ENCODE measurements at places on chromosomes 3 and 15. TPM values are rescaled to one million over a fixed set of nuclear protein-coding genes. Genes with fewer than 3 reads are reported as not detected.

The SLC2A2 gene
- total RNA-seq = not detected

The C15orf62 gene
- 0.72 TPM for total RNA-seq

- DNase-seq = no peak
These were observed 94.8 kb upstream of the FEZF2 start for GRCh38 chr3:62467966-62468722.

The CSPG5 gene
- total RNA-seq = 3.3 TPM

The C3orf80 gene
- 0.41 TPM for total RNA-seq

The TASOR gene
- total RNA-seq = 45.5 TPM

- DNase-seq = no peak
These were observed 40.5 kb downstream of the NGRN start for GRCh38 chr15:90305932-90306331.

- DNase-seq = no peak
These were observed 92.8 kb upstream of the MITF start for GRCh38 chr3:69646287-69647067.

The CCR1 gene
- not detected for total RNA-seq

The RPL22L1 gene
- 169 TPM for total RNA-seq

GRCh38 chr15:91555312-91555711 is 298.2 kb upstream of the SLCO3A1 start:
- peak; percentile 30 for DNase-seq

- DNase-seq = no peak
These were observed 22.6 kb downstream of the CYP8B1 start for GRCh38 chr3:42853056-42853455.

DNA sequence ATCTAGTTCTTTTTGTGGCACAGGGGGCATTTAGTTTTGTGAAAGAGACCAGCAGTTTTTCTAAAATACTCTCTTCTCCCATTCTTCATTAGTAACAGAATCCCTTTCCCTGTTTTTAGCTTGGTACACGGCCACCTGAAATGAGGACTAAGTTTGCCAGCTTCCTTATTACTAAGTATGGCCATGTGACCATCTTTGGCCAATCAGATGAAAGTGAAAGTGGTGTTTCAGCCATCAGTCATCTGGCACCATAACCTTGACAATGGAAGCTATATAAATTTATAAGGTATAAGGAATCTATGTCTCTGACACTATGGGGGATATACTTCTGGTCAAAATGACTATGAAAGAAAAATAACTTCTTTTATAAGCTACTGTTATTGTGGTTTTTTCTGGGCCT is 570.4 kb downstream of the AGBL1 start:
- DNase-seq = no peak

- DNase-seq = no peak
These were observed 1.3 kb downstream of the CTNNB1 start for GRCh38 chr3:41200669-41201021.

DNA sequence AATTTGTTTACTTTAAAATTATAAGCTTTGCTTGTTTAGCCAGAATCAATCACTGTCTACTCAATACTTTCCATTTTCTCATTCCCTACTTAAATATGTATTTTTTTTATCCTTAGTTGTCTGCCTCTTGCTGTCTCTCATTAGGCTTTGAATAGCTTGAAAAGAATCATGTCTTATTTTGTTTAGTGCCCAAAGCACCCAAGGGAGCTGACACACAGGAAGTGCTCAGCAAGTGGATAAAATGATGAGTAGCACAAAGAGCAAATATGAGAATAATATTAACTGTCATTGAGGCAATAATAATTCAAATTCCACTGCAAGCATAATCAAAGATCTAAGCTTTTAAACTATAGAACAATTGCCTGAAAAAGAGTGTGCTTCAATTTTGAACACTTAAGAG is 19.0 kb upstream of the IL1RAP start:
- DNase-seq = no peak

- no peak for DNase-seq
These were observed 39.1 kb upstream of the TM4SF19 start for GRCh38 chr3:196377321-196377720.

GRCh38 chr15:79922512-79923078 is 25.8 kb upstream of the MTHFS start:
- no peak for DNase-seq

DNA sequence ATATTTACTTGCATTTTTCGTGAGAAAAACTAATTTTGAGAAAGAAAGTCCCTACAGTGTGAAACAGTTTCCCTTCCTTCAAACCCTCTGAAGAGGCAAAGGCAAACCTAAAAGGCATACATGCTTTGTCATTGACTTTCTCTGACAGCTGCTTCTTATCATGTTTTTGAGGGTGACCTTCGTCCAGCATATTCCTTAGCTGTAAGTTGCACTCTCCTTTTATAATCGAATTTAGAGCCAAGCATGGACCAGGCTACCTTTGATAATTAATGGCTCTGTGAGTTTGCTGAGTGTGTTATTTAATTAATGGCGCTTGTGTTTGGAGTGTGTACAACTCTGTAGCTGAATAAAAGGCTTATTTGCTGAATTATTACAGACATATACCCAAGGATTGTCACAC is 684.2 kb upstream of the CFAP20DC start:
- DNase-seq = no peak

DNA sequence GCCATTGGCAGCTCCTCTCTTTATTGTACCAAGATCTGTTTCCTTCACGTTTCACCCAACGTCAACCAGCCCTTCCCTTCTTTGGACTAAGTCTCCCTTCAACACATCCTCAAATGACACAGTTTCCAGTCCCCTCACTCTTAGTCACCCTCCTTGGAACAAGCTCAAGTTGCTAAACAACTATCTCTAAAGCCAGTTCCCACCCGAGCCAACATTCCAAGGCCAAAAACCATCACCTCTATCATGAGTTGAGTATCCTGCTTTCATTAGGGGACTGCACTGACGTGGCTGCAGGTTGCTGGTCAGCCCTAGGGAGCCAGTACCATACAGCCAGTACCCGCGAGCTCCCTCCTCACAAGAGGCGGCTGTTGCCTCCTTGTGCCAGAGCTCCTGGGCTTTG is 73.8 kb downstream of the LIPC start:
- no peak for DNase-seq

- DNase-seq = no peak
These were observed 125.6 kb downstream of the LRRK1 start for GRCh38 chr15:101044625-101045235.

DNA sequence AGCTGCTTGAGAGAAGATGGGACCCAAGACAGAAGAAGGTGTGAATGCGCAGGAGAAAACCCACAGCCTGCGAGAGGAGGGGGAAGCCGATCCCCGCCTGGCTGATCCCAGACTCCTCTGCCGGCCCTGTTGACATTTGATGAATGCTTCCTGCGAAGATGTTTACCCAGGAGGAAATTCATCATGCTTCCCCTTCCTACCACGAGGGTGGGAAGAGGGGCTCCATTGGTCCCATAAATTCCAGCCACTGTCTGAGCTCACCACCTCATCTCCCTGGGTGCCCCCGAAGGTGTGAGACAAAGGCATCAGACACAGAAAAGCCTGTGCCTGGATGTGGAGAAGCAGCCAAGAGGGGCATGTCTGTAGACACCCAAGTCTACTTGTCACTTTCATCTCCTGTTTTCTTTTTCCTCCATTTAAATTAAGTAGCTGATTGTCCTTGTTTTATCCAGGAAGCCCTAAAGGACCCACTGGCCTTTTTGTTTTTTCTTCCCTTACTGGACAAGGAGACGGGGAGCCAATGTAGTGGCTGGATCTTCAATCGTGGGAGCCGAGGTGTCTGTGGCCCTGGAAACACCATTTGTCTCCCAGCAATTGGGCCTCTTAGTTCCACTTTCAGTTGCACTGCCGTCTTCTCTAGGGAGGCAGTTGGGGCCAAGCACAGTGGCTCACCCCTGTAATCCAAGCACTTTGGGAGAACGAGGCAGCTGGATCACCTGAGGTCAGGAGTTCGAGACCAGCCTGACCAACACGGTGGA is 95.3 kb upstream of the HES1 start:
- DNase-seq = no peak

DNA sequence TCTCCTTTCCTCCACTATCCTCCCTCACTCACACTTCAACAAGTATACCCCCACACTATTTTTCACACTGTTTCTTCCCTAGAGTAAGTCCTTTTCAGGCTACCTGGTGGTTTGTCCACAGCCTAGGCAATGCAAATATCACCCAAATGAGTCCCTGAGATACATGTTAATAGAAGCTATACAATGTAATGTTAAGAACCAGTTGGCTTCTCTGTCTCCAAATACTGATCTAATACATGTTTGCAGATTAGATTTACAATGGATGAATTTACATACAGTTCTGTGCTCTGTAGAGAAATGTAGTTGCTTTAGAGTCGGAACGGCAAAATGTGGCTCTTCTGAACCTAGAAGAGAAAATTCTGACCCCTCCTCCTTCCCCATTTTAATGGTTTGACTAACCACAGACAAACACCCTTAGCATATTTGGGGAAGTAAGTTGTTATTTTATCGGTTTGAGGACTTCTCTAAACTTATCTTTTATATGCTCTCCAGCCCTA is 63.6 kb upstream of the MBNL1 start:
- no peak for DNase-seq

- DNase-seq = peak; percentile 82
These were observed 69.8 kb downstream of the SQOR start for GRCh38 chr15:45704329-45705249.

DNA sequence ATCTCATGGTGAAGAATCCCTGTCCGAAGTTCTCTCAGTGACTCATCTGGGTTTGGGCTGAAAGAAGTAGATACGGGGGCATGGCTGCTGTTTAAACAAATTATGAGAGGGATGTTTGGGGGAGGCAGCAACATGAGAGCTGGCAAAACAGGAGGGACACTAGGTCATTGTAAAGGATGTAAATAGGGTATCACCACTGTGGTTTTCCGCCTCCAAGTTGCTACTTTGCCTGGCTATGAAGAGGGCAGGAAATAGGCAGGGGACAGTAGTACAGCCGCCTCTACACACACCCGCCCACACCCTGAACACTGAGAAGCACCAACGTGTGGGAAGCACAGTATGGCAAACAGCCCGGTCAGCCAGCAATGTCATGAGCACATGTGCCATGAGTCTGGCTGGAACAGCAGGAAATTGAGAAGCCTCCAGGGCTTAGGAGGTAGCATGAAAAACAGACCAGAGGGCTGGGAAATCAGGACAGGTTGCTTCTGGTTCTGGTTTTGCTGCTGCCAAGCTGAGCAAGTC is 17.1 kb downstream of the HEXA start:
- DNase-seq = no peak

DNA sequence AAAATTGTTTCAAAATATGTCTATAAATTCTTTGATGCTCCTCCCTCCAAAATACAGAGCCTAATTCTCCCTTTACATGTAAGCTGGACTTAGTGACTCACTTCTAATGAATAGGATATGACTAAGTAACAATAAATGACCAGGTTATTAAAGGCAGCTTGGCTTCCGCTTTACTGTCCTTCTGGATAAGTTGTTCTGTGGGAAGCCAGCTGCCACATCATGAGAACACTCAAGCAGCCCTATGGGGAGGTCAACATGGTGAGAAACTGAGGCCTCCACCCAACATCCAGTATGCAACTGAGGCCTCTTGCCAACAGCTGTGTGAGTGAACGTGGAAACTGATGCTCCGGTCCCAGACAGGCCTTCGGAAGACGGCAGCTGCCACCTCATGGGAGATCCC is 247.3 kb upstream of the CHRM5 start:
- no peak for DNase-seq

GRCh38 chr3:155766206-155766605 is 21.3 kb upstream of the PLCH1 start:
- no peak for DNase-seq

GRCh38 chr15:100186960-100187359 is 154.8 kb downstream of the ADAMTS17 start:
- DNase-seq = no peak

- no peak for DNase-seq
These were observed 49.7 kb downstream of the CCK start for GRCh38 chr3:42216302-42216701.

DNA sequence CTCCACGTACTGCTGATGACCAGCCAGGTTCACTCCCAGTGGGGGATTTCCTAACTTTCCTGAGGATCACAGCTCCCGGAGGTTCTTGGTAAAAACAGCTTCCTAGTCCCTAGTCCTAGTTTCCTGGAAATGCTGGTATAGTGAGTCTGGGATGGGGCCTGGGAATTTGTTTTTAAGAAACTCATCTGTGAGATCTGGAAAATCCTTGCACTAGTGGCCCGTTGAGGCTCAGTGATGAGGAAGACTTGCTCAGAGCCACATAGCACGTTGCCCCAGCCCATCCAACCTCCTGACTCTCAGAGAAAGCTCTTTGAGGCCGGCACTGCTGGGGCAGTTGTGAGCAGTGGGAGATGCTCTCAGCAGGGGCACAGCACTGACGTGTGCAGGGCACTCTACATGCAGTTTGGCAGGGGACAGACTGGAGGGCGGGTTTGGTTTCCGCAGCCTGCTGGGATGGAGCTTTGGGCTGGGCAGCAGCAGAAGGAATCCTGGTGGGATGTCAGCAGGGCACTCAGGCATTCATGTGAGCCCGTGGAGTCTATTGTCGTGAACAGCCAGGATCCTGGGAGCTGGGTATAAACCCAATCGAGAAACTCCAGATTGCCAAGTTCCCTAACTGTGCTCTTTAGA is 31.6 kb downstream of the SAXO2 start:
- DNase-seq = no peak

The TTLL13 gene
- total RNA-seq = 0.18 TPM

DNA sequence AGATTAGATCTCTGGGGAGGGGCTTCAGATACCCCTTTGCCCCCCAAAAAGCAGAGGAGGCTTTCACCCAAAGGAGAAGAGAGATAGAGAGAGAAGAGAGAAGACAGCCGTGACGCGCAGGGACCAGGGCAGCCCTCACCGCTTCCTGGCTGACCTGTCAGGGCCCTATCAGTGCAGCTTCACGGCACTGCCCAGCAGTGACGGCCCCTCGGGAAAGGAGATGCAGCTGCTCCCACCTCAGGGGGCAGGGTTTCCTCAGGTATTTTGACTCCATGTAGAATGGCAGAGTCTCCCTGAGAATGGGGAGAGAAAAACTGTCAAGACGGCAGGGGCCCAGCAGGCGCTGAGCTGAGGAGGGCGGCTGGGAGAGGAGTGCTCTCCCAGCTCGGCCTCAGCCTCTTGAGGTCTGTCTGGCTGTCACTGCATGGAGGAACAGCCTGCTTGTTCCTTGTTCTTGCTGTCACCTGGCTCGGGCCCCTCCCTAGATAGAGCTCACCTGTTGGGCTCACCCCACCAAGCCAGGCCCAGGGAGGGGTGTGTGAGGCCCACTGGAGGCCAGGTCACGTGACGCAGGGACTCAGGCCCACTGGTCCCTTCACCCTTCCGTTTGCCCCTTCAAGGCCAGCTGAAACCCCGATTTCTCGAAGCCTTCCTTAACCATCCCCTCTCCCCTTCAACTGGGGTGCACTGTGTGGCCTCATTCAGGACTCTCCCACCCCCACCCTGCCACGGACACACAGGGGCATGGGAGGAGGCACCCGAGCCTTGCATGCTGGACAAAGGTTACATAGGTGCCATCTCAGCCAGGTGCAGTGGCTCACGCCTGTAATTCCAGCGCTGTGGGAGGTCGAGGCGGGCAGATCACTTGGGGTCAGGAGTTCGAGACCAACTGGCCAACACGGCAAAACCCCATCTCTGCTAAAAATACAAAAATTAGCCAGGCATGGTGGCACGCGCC is 28.2 kb downstream of the LOXL1 start:
- DNase-seq = no peak

- no peak for DNase-seq
These were observed 95.1 kb downstream of the ROBO1 start for GRCh38 chr3:79672731-79673130.

The SYNPR gene
- 0.85 TPM for total RNA-seq

GRCh38 chr3:105957722-105958121 is 88.9 kb upstream of the CBLB start:
- DNase-seq = no peak
